ENCODE measurements at places on chromosomes 1 and 21. TPM values are rescaled to one million over a fixed set of nuclear protein-coding genes. Genes with fewer than 3 reads are reported as not detected.

Gene ITLN1
- total RNA-seq = not detected

Gene BCAN
- total RNA-seq = not detected

Gene KIF21B
- total RNA-seq = 0.91 TPM

Gene KRTAP19-8
- total RNA-seq = not detected

Gene DNASE2B
- total RNA-seq = not detected

Gene KRTAP13-2
- total RNA-seq = not detected

Gene CD244
- total RNA-seq = not detected

Gene SPATA46
- total RNA-seq = not detected

Gene CA14
- not detected for total RNA-seq

Gene GBP6
- total RNA-seq = not detected

Gene TDRD10
- total RNA-seq = not detected

Gene PLA2G2D
- not detected for total RNA-seq

Gene EPB41
- 12.6 TPM for total RNA-seq

Gene CCDC27
- total RNA-seq = not detected

Gene CYP4A22
- total RNA-seq = not detected

Gene PIGR
- total RNA-seq = not detected

Gene DIO1
- total RNA-seq = not detected

Gene SLC1A7
- 0.52 TPM for total RNA-seq

Gene GNAT2
- total RNA-seq = 0.33 TPM

Gene TEDDM1
- total RNA-seq = not detected

Gene BMP8B
- total RNA-seq = not detected

Gene KTI12
- 11.9 TPM for total RNA-seq

Gene CLEC20A
- not detected for total RNA-seq

Gene LRRC47
- total RNA-seq = 26.8 TPM

Gene GIPC2
- total RNA-seq = 1.4 TPM

Gene TMOD4
- total RNA-seq = not detected

Gene OLIG1
- not detected for total RNA-seq

Gene CD1E
- not detected for total RNA-seq

Gene PLOD1
- total RNA-seq = 1,597 TPM

Gene SMPDL3B
- total RNA-seq = not detected

Gene SOX13
- total RNA-seq = 7.6 TPM

Gene TEX38
- not detected for total RNA-seq

Gene NR5A2
- total RNA-seq = under 0.01 TPM

Gene ZBTB17
- total RNA-seq = 34.9 TPM

Gene CLSTN1
- total RNA-seq = 211 TPM

Gene RBBP5
- total RNA-seq = 15.7 TPM

Gene KRTAP19-3
- total RNA-seq = not detected

Gene ZYG11A
- total RNA-seq = 0.20 TPM

Gene MYOM3
- 0.13 TPM for total RNA-seq

Gene HAPLN2
- not detected for total RNA-seq

Gene YY1AP1
- total RNA-seq = 33.3 TPM

Gene HPCAL4
- not detected for total RNA-seq

Gene LRRC7
- not detected for total RNA-seq

Gene KIF14
- total RNA-seq = 1.3 TPM

Gene CLCNKB
- 0.07 TPM for total RNA-seq

Gene TSSK3
- total RNA-seq = 0.13 TPM

Gene HPCA
- not detected for total RNA-seq

Gene AIRE
- total RNA-seq = 0.07 TPM

Gene HCN3
- total RNA-seq = 0.91 TPM

Gene SLC16A4
- total RNA-seq = 45.7 TPM

Gene RHCE
- 1.0 TPM for total RNA-seq

Gene PGLYRP3
- total RNA-seq = not detected

Gene ZNF648
- not detected for total RNA-seq

Gene TMCO4
- 10.5 TPM for total RNA-seq
